ENCODE measurements at places on chromosomes 2 and 18.

DNA sequence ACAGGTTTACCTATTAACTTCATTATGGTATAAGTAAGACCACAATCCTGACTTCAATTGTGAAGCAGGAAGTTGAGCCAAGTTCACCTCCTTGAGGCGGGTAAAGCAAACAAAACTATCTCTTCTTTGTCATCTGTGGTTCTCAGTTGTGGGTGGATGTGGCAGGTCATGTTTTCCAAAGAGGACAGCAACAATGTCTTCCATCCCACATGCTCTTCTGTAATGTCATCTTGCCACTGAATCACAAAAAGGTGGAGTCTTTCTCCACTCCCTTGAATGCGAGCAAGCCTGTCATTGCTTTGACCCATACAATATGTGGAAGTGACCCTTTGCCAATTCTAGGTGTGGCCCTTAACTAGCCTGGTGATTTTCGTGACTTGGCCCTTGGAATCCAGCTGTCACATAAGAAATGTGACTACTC lies 98.7 kb downstream of the GRB14 start:
- no peak for DNase-seq

- DNase-seq = no peak
These were observed 750.6 kb upstream of the SALL3 start for GRCh38 chr18:78228974-78229373.

- peak; percentile 13 for DNase-seq
These were observed at the start of gene DRC1 for GRCh38 chr2:26401739-26402541. Gene DRC1 (plus strand): TSS chr2:26401920. CDS start chr2:26401990, 70 bp downstream.

GRCh38 chr18:46343931-46344372 lies 239.8 kb downstream of the HAUS1 start:
- DNase-seq = peak; percentile 22

- no peak for DNase-seq
These were observed 32.4 kb downstream of the TTLL4 start for GRCh38 chr2:218743068-218743467.

DNA sequence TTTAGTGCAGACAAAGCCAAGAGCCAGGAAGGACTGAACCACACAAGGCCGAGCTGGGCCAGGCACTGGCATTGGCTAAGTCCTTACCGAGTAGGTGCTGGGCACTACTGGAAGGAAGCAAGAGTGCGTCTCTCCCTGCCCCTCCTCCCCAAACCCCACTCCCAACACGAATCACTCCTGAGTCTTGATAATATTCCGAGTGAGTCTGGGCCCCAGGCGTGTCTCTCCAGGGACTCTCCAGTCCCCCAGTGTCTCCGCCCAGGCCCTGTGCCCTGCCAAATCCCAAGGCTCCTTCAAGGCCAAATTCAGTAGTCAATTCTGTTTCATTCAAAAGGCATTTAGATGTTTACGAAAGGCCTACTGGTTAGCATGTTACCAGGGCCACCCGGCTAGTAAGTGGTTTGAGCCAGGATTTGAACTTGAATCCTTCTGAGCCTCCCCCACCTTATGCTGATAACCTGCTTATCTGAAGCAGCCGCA lies 82.8 kb downstream of the GLI2 start:
- DNase-seq = no peak

Measured in CD8-positive, alpha-beta T cell (primary cell).